ENCODE measurements at places on chromosomes 7 and 10. TPM values are rescaled to one million over a fixed set of nuclear protein-coding genes. Genes with fewer than 3 reads are reported as not detected.

TSPAN15 gene
- polyA plus RNA-seq: 57.1 TPM

DNA sequence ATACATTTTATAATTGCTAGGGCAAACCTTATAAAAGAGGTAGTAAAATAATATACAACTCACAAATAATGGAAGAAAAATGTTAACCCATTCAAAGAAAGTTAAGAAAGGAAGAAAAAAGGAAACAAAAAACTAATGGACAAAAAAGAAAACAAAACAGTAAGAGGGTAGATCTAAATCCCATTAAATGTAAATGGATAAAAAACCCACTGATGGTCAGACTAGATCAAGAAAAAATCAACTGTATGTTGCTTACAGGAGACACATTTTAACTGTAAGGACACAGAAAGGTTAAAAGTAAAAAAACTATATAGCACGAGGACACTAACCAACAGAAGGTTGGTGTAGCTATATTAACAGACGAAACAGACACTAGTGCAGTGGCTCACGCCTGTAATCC, 18.0 kb downstream of the FOXL3 start:
- DNase-seq: no peak

DNA sequence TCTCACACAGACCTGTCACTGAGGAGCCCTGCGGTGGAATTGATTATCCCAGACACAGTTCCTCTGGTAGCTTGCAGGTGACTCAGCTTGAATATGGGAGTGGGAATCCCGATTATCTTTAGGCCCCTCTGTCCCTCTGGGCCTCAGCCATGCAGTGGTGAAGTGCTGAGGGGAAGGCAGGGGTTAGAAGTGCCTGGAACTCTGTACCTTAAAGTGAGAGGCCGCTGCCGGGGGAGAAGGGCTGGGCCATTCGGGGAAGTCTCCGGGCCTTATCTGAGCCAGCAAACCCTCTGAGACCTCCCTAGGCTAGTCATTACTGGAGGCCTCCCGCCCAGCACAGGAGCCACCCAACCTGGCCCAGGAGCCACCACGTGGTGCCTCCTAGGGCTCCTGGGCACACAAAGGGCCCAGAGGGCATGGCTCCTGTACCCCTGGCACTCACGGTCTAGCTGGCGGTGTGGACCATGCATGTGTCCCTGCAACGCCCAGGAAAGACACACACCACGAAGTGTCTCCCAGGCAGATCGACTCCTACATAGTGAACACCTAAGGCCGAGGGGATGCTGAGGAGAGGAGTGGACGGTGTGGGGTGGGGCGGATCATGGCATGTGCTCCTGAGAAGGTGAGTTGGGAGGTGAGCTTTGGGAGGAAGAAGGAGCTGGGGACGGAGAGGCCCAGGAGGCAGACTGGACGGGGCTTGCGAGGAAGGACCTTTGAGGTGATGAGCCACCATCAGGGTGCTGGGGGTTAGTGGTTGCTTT, 56.2 kb downstream of the HK1 start:
- DNase-seq: no peak

- DNase-seq: no peak
Observed at GRCh38 chr10:76618641-76619040, 1019.0 kb downstream of the KCNMA1 start.

HEPACAM2 gene
- 2.4 TPM for polyA plus RNA-seq

EBF3 gene
- polyA plus RNA-seq: 75.6 TPM

DNA sequence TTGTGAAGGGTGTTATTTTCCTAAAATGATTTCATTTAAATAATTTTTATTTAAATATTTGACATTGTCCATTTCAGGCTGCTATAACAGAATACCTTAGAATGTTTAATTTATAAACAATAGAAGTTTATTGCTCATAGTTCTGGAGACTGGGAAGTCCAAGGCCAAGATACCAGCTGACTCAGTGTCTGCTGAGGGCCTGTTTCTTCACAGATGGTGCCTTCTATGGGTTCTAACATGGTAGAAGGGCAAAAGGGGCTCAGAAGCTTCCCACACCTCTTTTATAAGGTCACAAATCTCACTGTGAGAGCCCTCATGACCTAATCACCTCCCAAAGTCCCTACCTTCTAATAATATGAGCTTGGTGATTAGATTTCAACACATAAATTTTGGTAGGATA, 50.7 kb downstream of the MTURN start:
- DNase-seq: no peak

KIF20B gene
- 7.1 TPM for polyA plus RNA-seq

MET gene
- 13.8 TPM for polyA plus RNA-seq

C7orf33 gene
- polyA plus RNA-seq: 0.31 TPM
